ENCODE measurements at places on chromosomes 1 and 21. TPM values are rescaled to one million over a fixed set of nuclear protein-coding genes. Genes with fewer than 3 reads are reported as not detected.

DNA sequence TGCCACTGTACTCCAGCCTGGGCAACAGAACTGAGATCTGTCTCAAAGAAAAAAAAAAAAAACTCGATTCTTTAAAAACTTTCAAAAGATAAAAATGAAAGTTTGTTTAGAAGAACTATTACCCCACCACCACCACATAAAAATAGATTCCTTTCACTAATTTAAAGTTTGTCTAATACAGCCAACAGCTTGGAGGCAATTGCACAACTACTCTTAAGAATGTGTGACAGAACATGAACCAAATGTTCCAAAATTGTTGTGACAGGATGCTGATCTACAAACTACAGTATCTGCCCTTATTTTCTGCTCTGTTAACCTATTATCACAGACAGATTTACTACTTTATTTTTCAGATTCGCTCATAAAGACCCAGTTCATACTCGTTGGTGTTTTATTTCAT lies 5.5 kb upstream of the TGFBR3 start:
- no peak for DNase-seq

- no peak for DNase-seq
These were observed 55.1 kb upstream of the RGS4 start for GRCh38 chr1:163013826-163014600.

- DNase-seq = no peak
These were observed 131.1 kb upstream of the PTGFR start for GRCh38 chr1:78359666-78360065.

The TMPRSS2 gene
- not detected for polyA plus RNA-seq

The SYTL1 gene
- 0.49 TPM for polyA plus RNA-seq

DNA sequence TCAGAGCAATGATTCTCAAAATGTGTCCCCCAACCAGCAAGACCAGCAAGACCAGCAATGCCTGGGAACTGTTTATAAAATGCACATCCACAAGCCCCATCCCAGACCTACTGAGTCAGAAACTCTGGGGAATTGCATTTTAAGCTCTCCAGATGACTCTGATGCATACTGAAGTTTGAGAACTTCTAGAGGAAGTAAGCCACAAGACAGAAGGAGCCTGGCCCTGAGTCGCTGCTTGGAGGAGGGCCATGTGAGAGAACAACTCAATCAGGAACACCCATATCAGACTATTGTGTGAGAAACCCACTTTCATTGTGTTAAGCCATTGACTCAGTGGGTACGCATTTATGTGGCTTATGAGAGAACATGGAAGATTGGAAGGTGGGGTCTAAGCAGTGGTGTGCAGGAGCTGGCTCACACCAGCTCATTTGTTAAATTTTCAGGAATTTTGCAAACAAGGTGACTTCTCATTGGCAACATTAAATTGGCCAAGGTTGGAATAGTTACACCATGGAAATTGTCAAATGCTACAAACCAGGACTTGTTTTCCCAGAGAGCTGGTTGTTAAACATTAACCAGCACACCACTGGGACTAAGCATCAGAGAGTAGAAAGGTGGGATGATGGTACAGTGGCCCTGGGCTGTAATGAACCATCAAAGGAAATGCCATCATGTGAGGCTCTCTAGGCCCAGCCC lies 38.9 kb downstream of the ATP1A1 start:
- DNase-seq = no peak

GRCh38 chr1:30920827-30921226 lies 12.3 kb upstream of the SDC3 start:
- no peak for DNase-seq

DNA sequence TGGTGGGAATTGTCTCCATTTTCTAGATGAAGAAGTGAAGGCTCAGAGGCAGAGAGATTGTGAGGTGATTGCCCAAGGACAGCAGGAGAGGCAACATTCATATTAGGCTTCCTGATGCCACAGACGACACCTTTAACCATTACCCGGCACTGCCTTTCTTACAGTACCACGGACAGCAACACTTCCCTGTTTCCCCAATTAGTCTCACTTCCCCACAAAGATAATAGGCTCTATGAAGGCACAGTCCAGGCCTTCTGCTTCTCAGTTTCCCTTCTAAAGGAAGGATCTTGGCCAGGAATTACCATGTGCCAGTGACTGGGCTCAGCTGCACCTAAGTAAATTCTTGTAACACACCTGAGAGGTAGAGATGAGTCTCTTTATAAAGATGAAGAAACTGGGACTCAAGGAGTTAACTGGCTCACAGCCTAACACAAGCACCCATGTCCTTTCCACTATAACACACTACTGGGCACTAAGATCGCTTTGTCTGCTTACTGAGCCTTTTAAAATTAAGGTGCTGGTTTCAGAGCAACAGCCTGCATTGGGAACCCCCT lies 9.6 kb downstream of the IGSF9 start:
- no peak for DNase-seq

GRCh38 chr1:74791491-74791890 lies 58.5 kb downstream of the TYW3 start:
- no peak for DNase-seq

The HCRTR1 gene
- polyA plus RNA-seq = 0.25 TPM

DNA sequence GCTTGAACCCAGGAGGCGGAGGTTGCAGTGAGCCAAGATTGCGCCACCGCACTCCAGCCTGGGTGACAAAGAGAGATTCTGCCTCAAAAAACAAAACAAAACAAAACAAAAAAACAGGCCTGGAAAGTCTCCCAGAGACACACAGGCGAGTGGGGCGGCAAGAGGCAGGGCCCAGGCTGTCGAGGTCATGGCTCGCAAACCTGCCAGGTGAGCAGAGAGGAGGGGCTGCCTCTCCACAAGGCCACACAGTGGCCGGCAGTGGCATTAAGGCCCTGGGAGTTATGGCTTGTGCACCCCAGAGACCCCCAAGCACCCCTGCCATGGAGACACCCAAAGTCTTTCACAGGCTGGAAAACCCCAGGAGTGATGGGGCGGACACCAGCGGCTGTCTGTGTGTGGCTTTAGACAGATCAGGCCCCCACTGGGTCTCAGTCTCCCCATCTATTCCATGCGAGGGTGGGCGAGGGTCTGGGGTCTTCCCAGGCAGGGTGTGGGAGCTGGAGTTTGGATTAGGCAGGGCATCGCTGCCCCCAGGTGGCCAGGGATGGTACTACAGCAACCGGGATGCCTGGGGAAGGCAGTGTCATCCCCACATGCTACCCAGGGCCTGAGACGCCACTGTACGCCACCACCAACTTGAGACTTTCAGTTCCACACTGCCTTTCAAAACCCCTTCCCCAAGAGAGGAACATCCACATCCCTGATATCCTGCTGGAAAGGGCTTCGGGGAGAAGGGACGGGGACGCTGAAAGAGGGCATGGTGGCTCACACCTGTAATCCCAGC lies 7.3 kb upstream of the CTRC start:
- DNase-seq = no peak

The SYDE2 gene
- polyA plus RNA-seq = 3.7 TPM

DNA sequence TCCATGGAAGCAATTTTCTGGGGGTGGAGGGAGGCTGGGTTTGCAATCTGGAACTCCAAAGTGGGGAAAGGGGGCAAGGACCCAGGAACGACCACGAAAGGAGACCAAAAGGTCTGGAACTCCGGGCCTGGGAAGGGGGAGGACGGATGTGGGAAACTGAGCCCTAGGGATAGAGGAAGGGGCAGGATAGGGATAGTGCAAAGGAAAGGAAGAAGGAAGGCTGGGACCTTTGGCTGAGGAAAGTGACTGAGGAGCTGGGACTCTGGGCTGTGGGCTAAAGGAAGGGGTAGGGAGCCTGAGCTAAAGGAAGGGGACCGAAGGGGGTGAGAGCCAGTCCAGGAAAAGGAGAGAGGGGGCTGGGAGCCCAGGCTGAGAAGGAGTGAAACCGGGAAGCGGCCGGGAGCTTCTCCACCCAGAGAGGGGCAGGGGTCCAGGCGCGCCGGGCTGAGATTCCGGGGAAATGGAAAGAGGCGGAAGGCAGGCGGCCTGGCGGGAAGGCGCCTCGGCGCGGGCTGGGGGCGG lies 395 bp downstream of the SLC9A1 start:
- DNase-seq = no peak

- no peak for DNase-seq
These were observed 17.3 kb downstream of the OTUD7B start for GRCh38 chr1:149993181-149993580.

The GPR153 gene
- polyA plus RNA-seq = 17.2 TPM

The SEC16B gene
- 6.3 TPM for polyA plus RNA-seq

- DNase-seq = no peak
These were observed 6.4 kb downstream of the RORC start for GRCh38 chr1:151825204-151825603.

GRCh38 chr1:110915804-110916203 lies 42.9 kb downstream of the CD53 start:
- DNase-seq = no peak

The CLK2 gene
- polyA plus RNA-seq = 37.0 TPM

The CELA2A gene
- 0.35 TPM for polyA plus RNA-seq

GRCh38 chr21:28696844-28697410 lies 295.8 kb downstream of the LTN1 start:
- no peak for DNase-seq

DNA sequence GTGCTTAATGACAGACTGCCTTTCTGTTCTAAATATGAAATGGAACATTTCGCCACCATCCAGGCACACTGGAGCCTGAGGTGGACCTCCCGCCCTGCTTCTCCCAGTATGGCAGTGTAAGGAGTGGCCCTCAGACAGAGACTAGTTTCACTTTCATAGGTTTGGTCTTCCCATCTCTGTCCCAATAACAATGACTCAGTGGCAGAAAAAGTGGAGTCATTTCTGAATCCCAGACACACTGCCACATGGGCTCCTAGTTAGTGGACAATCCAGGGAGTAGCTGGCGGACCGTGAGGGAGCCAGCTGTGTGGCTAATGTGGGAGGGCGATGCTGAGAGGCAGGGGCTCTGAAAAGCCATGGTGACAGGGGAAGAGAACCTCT lies 95.6 kb upstream of the TSPAN2 start:
- no peak for DNase-seq

DNA sequence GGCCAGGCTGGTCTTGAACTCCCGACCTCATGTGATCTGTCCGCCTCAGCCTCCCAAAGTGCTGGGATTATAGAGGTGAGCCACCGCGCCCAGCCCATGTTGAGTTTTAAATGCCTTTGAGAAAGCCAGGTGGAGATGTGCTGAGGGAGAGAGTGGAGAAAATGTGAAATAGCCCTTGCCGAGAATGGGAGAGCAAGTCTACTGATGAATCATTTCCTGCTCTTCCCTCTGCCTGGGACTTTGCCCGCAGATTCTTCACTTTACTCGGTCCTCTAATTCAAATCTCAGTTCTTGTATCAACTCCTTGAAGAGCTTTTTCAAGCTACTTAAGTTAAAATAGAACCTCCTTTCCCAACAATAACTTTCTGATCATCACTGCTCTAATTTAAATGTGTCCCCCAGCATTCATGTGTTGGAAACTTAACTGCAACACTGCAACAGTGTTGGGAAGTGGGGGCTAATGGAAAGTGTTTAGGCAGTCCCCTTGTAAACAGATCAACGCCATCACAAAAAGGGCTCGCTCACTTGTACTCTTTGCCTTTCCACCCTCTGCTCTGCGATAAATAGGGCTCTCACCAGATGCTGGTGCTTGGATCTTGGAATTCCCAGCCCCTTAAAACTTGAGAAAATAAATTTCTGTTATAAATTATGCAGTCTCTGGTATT lies 27.8 kb downstream of the OSBPL9 start:
- no peak for DNase-seq

DNA sequence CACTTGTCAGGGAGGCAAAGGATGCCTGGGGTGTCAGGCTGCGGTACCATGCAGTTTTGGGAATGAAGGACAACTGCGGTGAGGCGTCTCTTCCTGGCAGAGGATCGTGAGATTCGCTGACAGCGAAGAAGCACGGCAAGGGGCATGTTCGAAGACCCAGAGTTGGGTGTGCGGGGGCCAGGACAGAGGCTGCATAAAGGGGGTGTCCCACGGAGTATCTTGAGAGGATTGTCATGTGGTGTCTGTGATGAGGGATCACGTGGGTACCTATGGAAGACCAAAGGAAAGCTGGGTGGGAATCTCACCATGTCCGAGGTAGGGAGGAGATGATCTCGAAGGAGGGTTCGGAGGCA lies 372 bp downstream of the SLC25A44 start:
- no peak for DNase-seq

The THEM5 gene
- polyA plus RNA-seq = 0.56 TPM

DNA sequence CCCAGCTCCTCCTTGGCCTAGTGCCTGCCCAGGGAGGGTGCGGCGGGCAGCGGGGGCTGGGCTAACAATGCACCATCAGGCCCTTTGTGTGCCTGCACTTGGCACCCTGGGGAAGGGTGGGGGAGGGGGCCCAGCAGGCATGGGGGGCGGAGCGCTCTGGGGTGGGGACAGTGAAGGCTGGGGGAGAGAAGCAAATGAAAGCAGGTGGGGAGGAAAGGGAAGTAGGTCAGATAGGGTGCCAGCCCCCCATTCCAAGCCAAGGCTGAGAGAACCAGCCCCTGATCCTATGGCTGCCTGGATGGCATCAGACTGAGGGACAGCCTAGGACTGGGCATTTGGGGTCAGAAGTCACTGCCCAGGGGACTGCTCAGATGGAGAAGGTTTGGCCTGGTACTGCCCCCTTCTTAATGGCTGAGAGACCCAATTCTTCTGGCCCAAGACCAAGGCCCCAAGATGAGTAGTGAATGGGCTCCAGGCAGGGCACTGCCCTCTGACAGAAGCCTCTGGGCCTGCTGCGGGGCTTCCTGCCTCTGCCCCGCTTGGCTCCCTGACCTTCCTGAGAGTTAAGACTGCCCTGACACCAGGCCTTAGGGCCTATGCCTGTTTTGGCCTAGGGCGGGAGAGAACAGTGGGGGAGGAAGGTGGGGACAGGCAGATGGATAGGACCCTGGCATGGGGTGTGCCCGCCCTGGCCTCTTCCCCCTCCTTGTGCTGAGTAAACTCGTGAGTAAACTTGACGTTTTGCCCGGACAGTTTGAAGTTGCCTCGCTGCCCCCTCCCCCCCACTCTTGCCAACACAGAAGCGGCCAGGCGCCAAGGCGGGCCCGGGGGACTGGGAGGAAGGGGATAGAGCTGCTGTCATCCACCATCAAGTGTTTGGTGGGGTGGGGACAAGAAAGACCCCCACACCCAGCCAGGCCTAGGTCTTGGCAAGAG lies 2.7 kb downstream of the ZBTB7B start:
- no peak for DNase-seq

DNA sequence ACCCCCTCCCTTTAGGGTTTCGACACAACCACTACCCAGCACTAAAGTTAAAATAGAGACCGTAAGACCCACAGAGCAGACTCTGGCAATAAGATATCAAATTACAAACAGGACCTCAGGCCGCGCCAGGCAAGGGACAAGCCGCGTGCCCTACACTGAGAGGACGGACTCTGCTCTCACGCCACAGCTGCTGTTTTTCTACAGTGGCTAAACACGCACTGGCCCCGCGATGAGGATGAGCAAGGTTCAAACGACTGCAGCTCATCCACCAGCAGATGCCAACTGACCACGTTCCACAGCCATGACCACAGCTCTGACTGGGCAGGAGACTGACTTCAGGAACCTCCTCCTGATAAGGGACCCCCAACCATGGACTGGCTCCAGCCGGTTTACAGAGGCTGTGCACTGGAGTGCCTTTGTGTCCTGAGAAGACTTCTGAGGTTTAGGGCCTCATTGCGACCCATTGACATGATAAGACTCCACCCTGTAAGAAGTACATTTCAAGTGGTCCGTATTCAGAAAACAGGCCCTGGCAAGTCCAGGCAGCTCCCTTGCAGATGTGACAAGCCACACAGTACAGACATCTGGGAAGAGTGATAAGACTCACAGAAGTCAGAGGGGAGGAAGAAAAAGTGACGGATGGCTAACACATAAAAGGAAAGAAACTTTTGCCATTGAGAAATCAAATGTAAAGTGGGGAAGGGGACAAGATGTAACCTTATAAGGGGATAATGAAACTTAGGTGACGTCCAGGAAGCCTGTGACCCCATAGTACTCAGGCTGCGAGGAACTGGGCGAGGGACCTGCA lies 1.5 kb upstream of the KRTAP10-6 start:
- DNase-seq = no peak
